HFF-Myc (cell line): ENCODE measurements at places on chromosomes 12 and 14.

DNA sequence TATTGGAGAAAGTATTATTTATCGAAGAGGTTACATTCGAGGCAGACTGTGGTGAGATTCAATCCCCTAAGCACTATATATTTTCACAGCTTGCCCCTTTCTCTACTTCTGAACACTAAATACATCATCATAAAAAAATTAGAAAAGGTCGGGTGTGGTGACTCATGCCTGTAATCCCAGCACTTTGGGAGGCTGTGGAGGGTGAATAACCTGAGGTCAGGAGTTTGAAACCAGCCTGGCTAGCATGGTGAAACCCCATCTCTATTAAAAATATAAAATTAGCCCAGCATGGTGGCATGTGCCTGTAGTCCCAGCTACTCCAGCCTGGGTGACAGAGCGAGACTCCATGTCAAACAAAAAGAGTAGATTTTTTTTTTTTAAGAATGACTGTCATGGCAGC is 70.6 kb upstream of the MYF6 start:
- DNase-seq: no peak

- DNase-seq: no peak
Measured at GRCh38 chr12:67750513-67751183, 102.1 kb downstream of the DYRK2 start.

DNA sequence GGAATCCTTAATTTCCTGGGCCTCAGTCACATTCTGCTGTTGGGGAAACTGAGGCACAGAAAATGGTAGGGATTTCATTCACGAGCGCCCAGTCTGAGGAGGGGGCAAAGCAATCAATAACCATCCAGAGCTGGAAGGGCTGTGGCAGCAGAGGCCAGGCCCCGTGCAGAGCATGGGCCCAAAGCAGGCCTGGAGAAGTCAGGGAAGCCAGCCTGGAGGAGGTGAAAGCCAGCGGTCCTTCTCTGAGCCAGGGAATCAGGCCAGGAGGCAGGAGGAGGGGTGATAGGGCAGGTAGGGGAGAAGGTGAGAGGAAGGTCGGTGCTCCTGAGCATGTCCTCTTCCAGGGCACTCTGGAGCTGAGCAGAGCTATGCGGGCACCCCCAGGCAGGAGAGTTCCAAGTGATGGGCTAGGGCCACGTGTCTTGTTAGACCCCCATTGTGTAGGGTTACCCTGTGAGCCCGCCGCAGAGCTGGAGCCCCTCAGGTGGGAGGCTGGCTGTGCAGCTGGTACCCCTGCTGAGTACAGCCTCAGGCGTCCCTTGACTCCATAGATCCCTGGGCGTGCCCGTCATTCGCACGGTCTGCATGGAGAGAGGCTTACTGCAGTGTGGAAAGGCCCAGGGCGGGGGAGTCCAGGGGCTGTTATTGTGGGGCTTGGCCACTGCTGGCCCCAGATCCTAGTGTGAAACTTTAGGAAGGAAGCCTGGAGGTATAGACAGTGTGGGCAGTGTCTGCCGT is 4.8 kb downstream of the TNFAIP2 start:
- no peak for DNase-seq

DNA sequence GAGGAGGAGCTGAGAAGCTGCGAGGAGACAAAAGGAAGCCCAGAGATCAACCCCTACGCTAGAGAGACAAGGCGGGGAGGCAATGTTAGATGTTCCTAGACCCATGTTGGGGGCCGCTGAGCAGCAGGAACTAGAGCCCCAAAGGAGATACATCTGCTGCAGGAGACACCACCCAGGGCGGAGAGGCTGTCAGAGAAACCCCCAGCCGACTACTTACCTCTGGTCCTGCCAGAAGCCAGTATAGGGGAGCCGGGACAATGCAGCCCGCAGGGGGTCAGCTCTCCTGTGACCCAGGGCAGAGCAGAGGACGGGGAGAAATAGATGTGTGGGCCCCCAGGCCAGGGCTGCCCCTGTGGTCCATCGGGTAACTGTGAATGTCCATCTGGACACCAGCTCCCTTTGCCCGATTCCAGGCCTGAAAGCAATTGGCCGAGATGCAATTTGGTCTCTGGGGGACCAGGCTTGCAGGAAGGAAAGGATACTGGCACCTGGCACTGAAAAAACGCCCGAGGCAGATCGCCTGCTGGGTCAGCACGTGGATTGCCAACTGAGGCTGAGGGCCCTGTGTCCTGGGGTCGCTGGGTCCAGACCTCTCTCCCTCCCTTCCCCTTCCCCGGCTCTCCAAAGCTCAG is 34.9 kb downstream of the SYNE3 start:
- DNase-seq: no peak

- DNase-seq: no peak
Measured at GRCh38 chr14:75860561-75861160, 121.1 kb downstream of the TGFB3 start.

- no peak for DNase-seq
Measured at GRCh38 chr12:105166736-105167135, 59.2 kb downstream of the WASHC4 start.

DNA sequence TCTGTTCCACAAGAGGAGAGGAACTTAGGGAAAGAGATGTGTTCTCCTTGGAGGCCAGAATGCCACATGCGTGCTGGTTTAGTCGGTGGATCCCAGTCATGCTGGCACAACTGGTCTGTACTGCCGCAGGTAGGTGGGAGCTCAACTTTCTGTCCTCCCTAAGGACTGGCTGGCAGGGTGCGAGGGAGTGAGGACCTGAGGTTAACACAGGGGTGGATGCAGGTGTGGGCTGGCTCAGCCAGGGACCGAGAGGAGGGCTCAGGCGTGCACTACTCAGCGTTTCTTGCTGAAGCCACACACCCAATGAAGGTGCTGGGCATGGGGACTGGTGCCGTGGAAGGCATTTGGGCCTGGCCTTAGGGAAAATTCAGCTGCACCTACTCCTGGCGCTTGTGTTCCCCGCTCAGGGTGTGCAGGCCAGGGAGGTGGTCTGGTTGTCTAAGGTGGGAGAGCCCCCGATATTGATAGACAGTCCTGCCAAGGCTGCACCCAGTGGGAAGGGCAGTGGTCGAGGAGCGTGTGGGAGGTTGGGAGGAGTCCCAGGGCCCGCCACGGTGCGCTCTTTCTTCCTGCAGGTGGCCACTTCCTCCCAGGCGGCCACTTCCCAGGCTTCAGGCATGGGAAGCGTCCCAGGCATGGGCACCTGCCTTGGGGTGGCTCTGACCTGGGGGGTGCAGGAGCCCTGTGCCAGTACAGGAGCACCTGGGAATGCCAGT is 138.4 kb downstream of the ADGRD1 start:
- DNase-seq: no peak

DNA sequence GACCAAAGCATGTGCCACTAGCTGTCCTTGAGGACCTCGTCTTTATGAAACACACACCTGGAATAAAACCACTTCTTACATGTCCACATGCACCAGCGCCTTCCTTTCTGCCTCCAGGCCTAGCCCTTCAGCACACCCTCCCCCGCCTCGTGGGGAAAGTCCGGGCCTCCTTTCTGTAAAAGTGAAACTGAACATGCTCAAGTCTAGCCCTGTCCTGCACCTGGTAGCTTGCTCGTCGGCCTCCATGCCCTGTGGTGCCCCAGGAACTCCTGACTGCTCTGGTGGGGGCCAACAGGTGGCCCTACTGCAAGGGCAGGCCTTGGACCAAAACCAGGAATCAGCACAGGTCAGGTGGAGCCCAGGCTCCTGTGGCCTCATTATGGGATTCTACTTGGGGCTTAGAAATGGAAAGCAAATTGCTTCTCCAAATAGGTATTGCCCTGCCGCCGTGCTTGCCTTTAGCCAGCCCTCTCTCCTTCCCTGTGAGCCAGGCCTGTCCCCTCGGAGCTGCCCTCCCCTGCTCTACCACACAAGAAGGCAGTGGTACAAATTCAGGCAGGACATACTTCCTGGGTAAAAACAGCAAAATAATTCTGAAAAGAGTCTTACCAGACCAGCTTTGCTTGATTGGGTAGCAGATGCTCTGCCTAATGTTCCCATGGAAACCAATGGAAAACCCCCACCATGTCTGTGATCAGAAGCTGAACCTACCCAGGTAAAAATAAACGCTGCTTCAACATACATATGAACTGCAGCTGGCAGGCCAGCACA is 43.5 kb downstream of the ERH start:
- DNase-seq: no peak

- DNase-seq: no peak
Measured at GRCh38 chr14:50601394-50601793, 41.4 kb downstream of the ATL1 start.

DNA sequence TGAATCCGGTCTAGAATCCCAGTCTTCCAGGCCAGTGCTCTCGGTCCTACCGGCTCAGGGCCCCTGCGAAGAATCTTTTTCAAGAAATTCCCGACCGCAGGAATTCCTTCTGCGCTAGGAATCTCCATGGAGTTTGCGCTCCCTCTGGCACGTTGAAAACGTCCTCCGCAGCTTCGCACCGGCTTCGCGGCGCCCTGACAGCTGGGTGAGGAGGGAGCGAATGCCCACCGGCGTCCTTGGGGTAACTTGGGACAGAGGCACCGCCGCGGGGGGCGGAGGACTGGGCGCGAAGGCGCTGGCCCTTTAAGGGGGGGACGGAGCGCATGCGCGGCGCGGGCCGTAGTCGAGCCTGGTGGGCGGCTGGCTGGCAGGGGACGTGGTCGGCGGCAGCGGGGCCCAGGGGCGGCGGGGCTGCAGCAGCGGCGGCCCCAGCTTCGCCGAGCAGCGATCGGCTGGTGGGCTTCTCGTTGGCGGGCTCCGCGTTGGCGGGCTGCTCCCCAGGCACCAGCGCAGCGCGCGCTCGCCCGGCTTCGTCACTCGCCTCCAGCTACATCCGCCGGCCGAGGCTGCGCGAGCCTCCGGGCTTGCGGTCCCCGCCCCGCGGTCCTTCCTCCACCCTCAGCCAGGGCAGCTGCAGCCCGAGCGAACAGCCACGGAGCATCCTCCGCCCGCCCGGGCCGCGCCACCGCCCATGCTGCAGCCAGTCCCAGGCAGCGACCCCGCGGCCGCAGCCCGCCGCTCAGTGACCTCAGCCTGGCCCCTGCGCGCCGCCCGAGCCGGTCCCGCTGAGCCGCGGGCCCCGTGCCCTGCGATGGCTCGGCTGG is at the start of gene VASH1:
Gene VASH1, plus strand, starts transcription at position 333 of the 824 bp plus-strand sequence. CDS start 1,354 bp downstream, outside the sequence.
- no peak for DNase-seq

DNA sequence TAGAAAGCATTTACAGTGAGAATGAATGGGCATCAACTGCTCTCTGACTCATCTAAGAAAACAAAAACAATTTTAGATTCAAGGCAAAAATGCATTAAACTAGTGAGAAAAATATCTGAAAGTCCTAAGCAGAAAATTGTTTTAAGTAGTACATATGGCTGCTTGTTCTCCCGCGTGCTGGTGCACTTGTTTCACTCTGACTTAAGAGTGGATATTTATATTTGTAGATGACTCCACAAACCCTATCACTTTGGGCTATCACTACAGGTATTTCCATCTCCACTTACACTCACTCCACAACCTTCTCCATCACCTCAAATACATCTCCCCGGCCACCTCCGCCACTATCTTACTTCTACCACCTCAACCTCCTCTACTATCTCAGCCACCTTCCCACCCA is 253.9 kb upstream of the EGLN3 start:
- DNase-seq: no peak

DNA sequence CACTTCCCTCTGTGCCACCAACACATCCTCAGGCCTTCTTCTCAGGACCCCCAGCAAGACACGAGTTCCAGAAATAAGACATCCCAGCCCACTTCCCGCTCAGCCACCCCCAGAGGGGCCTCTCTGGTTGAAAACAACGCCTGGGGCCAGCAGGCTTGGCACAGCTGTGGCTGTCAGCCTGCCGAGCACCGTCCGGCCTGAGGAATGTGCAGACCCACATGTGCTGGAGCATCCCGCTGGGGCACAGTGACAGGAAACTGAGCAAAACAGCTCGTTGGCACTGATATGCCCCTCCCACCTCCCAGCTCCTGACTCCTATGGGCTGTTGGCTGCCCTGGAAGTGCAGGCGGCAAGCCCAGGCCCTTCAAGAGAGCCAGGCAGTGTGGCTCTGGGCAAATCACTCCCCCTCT is 1.4 kb downstream of the SYNE3 start:
- no peak for DNase-seq

GRCh38 chr14:34926552-34926951 is 51.4 kb upstream of the BAZ1A start:
- DNase-seq: no peak

DNA sequence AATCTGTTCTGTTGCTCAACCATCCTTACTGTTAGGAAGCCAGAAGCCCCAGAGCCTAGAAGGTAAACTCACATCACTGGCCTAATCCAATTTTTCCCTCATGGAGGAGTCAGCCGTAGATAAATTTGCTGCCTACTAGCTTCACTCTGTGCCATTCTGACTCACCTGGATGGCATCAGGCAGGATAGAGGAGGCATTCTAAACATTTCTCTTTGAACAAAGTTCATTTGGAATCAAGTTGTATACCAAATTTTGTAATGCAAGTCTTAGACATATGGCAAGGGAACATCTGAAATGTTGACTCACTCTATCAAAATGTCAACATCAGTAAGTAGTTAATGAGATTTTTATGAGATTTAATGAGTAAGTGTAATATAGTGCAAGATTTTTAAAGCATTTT is 13.6 kb upstream of the TBC1D30 start:
- no peak for DNase-seq

GRCh38 chr14:69989622-69990021 is 110.4 kb downstream of the SMOC1 start:
- no peak for DNase-seq

GRCh38 chr12:51642286-51642685 is 51.3 kb downstream of the SCN8A start:
- no peak for DNase-seq

GRCh38 chr14:21384494-21384851 is 654 bp upstream of the SUPT16H start:
- no peak for DNase-seq

DNA sequence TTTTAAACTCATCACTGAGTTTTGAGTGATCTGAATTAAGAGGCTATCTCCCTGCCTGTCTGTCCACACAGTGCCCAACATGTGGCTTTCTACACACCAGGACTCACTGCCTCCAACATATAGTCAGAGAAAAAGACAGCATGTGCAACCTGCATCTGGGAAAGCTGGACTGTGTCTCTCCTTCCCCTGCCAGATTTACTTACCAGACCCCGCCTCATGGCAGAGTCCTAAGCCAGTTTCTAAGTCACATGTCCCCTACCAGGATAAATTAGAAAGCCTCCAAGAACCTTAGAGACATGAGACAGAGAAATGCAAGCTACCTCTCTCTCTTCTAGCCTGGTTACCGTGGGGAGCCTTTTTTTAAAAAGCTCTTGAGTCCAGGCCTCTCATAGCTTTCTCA is 2.7 kb upstream of the HDAC7 start:
- DNase-seq: no peak

GRCh38 chr14:61652526-61653262 is 42.6 kb upstream of the HIF1A start:
- DNase-seq: no peak

- DNase-seq: no peak
Measured at GRCh38 chr14:91330856-91331255, 86.4 kb upstream of the GPR68 start.

DNA sequence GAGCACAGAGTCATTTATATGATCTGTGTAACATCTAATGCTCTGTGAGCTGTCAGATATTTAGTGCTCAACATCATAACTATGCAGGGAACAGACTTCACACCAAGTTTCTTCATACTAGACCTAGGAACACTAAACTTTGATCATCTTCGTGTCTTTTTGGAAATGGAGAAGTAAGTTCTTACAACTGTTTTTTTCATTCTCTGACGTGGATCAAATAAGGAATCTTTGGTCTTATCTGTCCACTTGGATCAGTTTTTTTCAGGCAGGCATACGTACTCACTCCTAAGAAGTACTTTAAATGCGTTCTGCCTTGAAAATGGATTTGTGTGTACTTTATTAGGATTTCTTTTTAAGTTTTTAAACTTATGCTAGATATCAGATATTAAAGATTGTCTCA is 191.0 kb downstream of the FBXL14 start:
- no peak for DNase-seq
